ENCODE measurements at places on chromosomes 7 and 10. TPM values are rescaled to one million over a fixed set of nuclear protein-coding genes. Genes with fewer than 3 reads are reported as not detected.

DNA sequence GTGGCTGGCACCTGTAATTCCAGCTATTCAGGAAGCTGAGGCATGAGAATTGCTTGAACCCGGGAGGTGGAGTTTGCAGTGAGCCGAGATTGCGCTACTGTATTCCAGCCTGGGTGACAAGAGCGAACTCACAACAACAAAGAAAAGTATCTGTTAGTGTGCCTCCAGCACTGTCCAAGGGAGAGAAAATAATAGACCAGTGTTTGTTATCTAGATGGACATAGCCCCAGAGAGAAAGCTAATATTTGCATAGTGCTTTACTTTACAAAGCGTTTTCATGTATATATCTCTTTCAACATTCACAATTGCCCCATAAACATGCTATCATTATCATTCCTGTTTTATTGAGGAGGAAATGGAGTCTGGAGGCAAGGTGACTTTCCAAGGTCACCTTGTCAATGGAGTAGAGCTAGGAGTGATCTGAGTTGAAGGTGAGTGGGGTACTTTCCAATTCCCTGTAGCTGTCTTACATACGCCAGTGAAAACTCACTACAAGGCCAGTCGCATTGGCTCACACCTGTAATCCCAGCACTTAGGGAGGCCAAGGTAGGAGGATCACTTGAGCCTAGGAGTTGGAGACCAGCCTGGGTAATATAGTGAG lies 49.7 kb upstream of the KIF5B start:
- no peak overlapping the region for H3K4me3 ChIP-seq
- H3K36me3 ChIP-seq = no peaks in the 10 kb centered on the region
- no peaks in the 10 kb centered on the region for H3K27me3 ChIP-seq
- no peaks in the 10 kb centered on the region for H3K4me1 ChIP-seq
- H3K27ac ChIP-seq = no peak overlapping the region
- no peak for DNase-seq

GRCh38 chr7:133501771-133502170 lies 248.9 kb downstream of the EXOC4 start:
- H3K36me3 ChIP-seq = no peaks in the 10 kb centered on the region
- no peak for DNase-seq
- no peak overlapping the region for H3K4me3 ChIP-seq
- H3K27ac ChIP-seq = no peak overlapping the region
- H3K4me1 ChIP-seq = no peaks in the 10 kb centered on the region
- no peaks in the 10 kb centered on the region for H3K27me3 ChIP-seq

DNA sequence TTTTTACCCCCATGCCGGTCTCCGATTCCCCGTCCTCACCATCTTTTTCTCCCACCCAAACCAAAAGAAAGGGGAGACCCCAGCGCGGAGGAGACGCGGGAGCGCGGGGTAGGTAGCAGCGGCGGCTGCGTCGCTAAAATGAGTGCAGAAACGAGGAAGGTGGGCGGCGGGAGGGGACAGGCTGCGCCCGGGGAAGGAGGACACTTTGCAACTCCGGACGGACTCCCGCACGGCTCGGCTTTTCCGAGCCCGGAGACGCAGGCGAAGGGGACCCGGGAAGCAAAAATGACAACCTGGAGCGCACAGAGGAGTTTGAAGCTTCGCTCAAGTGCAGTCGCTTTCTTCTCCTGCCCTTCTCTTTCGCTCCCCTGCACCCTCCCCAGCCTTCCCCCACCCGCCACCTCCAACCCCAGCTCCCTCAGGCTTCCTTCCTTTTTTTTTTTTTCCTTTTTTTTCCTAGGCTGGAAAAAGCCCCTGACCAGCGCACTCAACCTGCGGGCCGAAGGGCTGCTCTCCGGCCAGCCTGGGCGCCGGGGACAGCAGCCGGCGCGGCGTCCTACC lies 453 bp downstream of the SFMBT2 start:
- DNase-seq = peak; percentile 85
- peak overlapping the region; percentile 62 for H3K4me3 ChIP-seq
- H3K36me3 ChIP-seq = no peaks in the 10 kb centered on the region
- H3K27ac ChIP-seq = peak overlapping the region; percentile 75

The LRRC18 gene
- not detected for total RNA-seq

- H3K4me1 ChIP-seq = no peaks in the 10 kb centered on the region
- no peaks in the 10 kb centered on the region for H3K27me3 ChIP-seq
- no peak overlapping the region for H3K4me3 ChIP-seq
- H3K36me3 ChIP-seq = no peaks in the 10 kb centered on the region
These were observed 96.4 kb upstream of the MDFIC start for GRCh38 chr7:114825423-114825951.

The GTPBP10 gene
- total RNA-seq = 19.8 TPM

GRCh38 chr7:98509836-98510235 lies 107.2 kb upstream of the NPTX2 start:
- no peak overlapping the region for H3K4me3 ChIP-seq
- H3K27ac ChIP-seq = no peak overlapping the region
- H3K36me3 ChIP-seq = no peaks in the 10 kb centered on the region
- no peaks in the 10 kb centered on the region for H3K4me1 ChIP-seq

The TUBAL3 gene
- total RNA-seq = not detected

DNA sequence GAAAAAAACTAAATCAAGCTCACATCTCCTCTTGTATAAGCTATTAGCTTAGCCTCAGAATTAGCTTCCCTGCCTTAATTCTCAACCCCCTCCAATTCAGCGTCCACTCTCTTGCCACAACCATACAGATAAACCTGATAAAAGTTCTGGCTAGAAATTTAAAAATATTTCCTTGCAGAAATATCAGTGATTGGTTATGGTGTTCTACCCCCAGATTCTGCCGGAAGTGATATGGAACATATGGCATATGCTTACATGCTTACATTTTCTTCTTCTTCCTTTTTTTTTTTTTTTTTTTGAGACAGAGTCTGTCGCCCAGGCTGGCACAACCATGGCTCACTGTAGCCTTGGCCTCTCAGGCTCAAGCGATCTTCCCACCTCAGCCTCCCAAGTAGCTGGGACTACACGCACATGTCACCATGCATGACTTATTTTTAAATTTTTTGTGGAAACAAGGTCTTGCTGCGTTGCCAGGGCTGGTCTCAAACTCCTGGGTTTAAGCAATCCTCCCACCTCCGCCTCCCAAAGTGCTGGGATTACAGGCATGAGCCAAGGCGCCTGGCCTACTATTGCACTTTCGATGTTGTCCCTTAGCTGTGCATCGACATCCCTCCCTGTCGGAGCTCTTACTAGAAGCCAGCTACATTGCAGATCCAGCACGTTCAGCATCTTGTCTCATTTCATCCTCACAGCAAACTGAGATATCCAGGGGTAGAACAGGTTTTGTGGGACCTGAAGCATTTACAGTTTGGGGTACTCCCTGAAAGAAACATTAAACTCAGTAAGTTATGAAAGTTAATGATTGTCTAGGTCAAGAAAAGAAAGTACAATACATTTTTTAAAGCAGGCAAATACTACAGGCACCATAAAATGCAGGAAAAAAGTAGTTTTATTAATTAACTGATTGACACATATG lies 205.6 kb upstream of the TCF7L2 start:
- no peaks in the 10 kb centered on the region for H3K27me3 ChIP-seq
- H3K4me3 ChIP-seq = no peak overlapping the region
- no peaks in the 10 kb centered on the region for H3K36me3 ChIP-seq
- H3K27ac ChIP-seq = no peak overlapping the region

DNA sequence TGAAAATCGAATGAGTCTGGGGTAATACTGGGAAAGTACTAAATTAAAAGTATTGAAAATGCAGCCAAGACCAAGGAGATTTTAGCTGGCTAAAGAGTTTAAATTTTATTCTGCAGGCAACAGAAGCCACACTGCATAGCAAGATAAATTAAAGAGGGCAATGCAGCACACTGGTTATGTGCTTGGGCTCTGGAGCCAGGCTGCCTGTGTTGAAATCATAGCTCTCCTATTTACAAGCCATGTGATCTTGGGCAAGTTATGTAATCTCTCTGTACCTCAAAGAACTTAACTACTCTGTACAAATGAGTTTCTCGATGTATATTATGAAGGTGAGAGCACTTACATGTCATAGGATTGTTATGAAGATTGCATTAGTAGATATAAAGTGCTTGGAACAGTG lies 9.9 kb downstream of the SLC25A13 start:
- no peak overlapping the region for H3K27ac ChIP-seq
- peaks cover 14% of the 10 kb centered on the region for H3K4me1 ChIP-seq
- no peak overlapping the region for H3K4me3 ChIP-seq
- H3K27me3 ChIP-seq = no peaks in the 10 kb centered on the region
- no peaks in the 10 kb centered on the region for H3K36me3 ChIP-seq
- no peak for DNase-seq

GRCh38 chr7:129366-130221 lies 62.8 kb upstream of the FAM20C start:
- no peak for DNase-seq
- H3K27me3 ChIP-seq = no peaks in the 10 kb centered on the region
- peaks cover 12% of the 10 kb centered on the region for H3K4me1 ChIP-seq
- H3K4me3 ChIP-seq = no peak overlapping the region
- peak overlapping the region; percentile 48 for H3K27ac ChIP-seq

The CRTAC1 gene
- total RNA-seq = not detected

The PTTG1IP2 gene
- not detected for total RNA-seq

The AKR1C3 gene
- total RNA-seq = 0.85 TPM

GRCh38 chr7:40717242-40717641 lies 582.4 kb downstream of the SUGCT start:
- H3K27ac ChIP-seq = no peak overlapping the region
- no peak overlapping the region for H3K4me3 ChIP-seq
- DNase-seq = no peak
- H3K27me3 ChIP-seq = no peaks in the 10 kb centered on the region

The LRRC4 gene
- total RNA-seq = 16.1 TPM

GRCh38 chr7:129544700-129545099 lies 42.4 kb downstream of the SMKR1 start:
- H3K4me1 ChIP-seq = no peaks in the 10 kb centered on the region
- H3K36me3 ChIP-seq = no peaks in the 10 kb centered on the region
- no peak overlapping the region for H3K4me3 ChIP-seq
- no peak for DNase-seq
- no peak overlapping the region for H3K27ac ChIP-seq

GRCh38 chr7:12146813-12147212 lies 64.3 kb upstream of the TMEM106B start:
- H3K4me3 ChIP-seq = no peak overlapping the region
- no peak for DNase-seq
- H3K36me3 ChIP-seq = no peaks in the 10 kb centered on the region
- H3K27me3 ChIP-seq = no peaks in the 10 kb centered on the region
- no peak overlapping the region for H3K27ac ChIP-seq
- H3K4me1 ChIP-seq = no peaks in the 10 kb centered on the region

GRCh38 chr10:52232561-52233350 lies 81.3 kb upstream of the DKK1 start:
- H3K36me3 ChIP-seq = no peaks in the 10 kb centered on the region
- no peak for DNase-seq

- H3K4me1 ChIP-seq = peaks cover 3% of the 10 kb centered on the region
- H3K27ac ChIP-seq = no peak overlapping the region
- no peaks in the 10 kb centered on the region for H3K36me3 ChIP-seq
- no peaks in the 10 kb centered on the region for H3K27me3 ChIP-seq
- no peak for DNase-seq
These were observed 90.4 kb downstream of the BMS1 start for GRCh38 chr10:42872865-42873435.

The CCL24 gene
- 228 TPM for total RNA-seq

The TMEM213 gene
- not detected for total RNA-seq

- H3K27ac ChIP-seq = no peak overlapping the region
- no peaks in the 10 kb centered on the region for H3K27me3 ChIP-seq
- H3K4me1 ChIP-seq = peaks cover 8% of the 10 kb centered on the region
- no peak for DNase-seq
- no peaks in the 10 kb centered on the region for H3K36me3 ChIP-seq
- no peak overlapping the region for H3K4me3 ChIP-seq
These were observed 253.8 kb upstream of the INHBA start for GRCh38 chr7:41956705-41957104.

GRCh38 chr10:35934642-35934995 lies 292.5 kb upstream of the FZD8 start:
- H3K27me3 ChIP-seq = no peaks in the 10 kb centered on the region
- H3K36me3 ChIP-seq = no peaks in the 10 kb centered on the region
- no peak overlapping the region for H3K4me3 ChIP-seq
- no peaks in the 10 kb centered on the region for H3K4me1 ChIP-seq
- DNase-seq = no peak

The CPA1 gene
- total RNA-seq = 4.0 TPM

The FEZF1 gene
- not detected for total RNA-seq

DNA sequence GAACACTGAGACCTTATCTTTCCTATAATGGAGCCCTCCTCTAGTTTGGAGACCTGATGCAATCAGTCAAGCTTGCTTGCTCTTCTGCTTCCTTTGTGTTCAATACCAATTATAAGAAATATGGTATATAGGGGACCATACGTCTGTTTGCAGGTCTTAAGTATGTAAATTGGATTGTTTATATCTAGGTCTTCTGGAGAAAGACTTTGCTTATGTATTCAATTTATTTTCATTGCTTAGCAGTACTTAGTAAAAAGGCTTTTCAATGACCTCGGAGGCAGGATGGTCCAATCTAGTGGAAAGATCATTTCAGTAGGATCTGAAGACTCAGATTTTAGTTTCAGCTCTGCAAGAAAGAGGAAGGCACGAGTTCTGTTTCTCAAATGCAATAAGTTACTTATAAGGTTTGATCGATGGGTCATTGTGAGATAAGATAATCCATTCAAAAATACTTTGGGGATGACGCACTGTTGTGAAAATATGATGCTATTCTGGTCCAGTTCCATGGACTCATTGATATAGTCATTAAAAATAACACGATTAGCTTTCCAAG lies 571.6 kb downstream of the SH2D4B start:
- no peaks in the 10 kb centered on the region for H3K4me1 ChIP-seq
- no peak overlapping the region for H3K27ac ChIP-seq
- DNase-seq = no peak
- H3K36me3 ChIP-seq = no peaks in the 10 kb centered on the region

GRCh38 chr10:43204943-43205671 lies 61.8 kb downstream of the RASGEF1A start:
- peak overlapping the region; percentile 33 for H3K27ac ChIP-seq
- H3K27me3 ChIP-seq = no peaks in the 10 kb centered on the region
- H3K4me3 ChIP-seq = no peak overlapping the region
- DNase-seq = peak; percentile 88
- peaks cover 6% of the 10 kb centered on the region for H3K36me3 ChIP-seq

GRCh38 chr7:112129655-112130323 lies 76.4 kb downstream of the DOCK4 start:
- H3K27ac ChIP-seq = no peak overlapping the region
- no peaks in the 10 kb centered on the region for H3K36me3 ChIP-seq
- peaks cover 5% of the 10 kb centered on the region for H3K4me1 ChIP-seq
- no peaks in the 10 kb centered on the region for H3K27me3 ChIP-seq

- H3K27me3 ChIP-seq = no peaks in the 10 kb centered on the region
- DNase-seq = no peak
- H3K36me3 ChIP-seq = no peaks in the 10 kb centered on the region
- H3K4me3 ChIP-seq = no peak overlapping the region
These were observed 154.0 kb downstream of the REEP3 start for GRCh38 chr10:63675171-63675570.

All from spleen (tissue), 13 donors.